ENCODE measurements at places on chromosomes 5 and 9.

- no peak for DNase-seq
Observed at GRCh38 chr9:128825923-128826700, 3.5 kb downstream of the SPOUT1 start.

DNA sequence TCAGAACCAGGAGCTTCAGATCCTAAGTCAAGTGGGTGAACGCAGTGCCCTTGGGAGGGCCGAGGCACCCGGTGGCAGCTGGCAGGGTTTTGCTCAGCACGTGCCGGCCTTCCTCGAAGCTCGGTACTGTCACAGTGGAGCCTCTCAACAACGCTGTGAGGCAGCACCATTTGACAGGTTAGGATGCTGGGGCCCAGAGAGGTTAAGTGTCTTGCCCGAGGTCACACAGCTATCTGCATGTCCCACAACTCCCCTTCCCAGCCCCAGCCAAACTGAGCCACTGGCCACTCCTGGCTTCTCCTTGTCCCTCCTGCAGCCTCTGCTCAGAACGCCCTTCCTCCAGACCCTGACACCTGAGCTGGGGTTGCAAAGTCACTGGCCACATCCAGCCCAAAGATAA, 43.7 kb upstream of the RPL26L1 start:
- DNase-seq = no peak

DNA sequence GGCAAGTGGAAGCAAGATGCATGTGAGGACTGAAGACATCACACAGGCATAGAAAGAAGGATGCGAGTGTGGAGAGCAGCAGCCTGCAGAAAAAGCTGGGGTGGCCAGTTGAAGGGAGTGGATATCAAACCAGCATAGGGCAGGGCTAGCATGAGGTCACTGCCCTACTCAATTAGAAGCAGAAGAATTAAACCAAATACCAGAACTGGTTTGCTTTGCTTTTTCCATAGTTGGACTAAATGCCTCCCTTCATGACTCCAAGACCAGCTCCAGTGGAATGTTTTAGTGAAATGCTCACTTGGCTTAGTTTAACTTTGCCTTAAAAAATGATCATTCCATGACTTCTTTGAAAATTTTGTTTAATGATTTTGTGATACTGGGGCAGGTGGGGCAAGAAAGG, 45.8 kb downstream of the TMEM167A start:
- DNase-seq = no peak

- DNase-seq = no peak
Observed at GRCh38 chr5:121175986-121176385, 675.7 kb upstream of the FTMT start.

GRCh38 chr5:96753848-96754247, 53.9 kb downstream of the ERAP1 start:
- no peak for DNase-seq

DNA sequence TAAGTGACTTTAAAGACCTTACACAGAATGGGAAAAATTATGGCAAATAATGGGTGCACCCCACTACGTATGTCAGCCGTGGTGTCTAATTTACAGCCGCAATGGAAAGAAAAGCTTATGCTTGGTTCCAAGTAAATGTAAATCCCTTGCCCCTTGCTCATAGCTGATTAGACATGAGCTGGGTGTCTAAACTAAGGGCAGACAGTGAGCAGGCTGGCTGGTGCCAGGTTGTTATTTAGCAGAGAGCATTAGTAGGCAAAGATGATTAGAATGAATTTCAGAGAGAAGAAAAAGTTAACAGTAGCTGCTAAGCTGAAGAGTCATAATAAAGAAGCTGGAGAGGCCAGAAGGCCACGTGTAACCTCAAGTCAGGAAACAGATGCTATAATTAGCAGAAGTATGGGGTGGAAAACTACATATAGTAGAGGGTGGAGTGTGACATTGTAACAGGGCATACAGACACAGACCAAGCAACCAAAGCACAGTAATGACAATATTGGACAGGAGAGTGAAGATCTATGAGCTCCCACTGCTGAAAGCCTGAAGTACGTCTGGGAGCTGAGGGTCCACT, 257.7 kb downstream of the MCTP1 start:
- DNase-seq = no peak

DNA sequence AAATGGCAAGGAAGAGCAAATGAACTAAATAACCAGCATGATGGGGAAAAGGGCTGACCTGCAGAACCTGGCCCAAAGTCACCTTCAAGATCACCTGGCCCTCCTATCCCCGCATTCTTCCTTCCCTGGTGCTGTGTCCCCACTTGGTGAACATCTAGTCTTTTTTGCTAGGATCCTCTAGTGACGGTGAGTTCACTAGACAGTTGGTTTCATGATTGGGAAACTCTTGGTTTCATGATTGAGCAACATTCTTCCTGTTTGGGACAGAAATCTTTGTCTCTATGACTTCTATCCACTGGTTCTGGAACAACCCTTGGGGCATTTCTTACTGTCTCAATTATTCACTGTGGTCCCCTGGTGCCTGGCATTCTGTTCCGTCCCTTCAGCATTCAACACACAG, 50.2 kb upstream of the DAB2IP start:
- DNase-seq = no peak

DNA sequence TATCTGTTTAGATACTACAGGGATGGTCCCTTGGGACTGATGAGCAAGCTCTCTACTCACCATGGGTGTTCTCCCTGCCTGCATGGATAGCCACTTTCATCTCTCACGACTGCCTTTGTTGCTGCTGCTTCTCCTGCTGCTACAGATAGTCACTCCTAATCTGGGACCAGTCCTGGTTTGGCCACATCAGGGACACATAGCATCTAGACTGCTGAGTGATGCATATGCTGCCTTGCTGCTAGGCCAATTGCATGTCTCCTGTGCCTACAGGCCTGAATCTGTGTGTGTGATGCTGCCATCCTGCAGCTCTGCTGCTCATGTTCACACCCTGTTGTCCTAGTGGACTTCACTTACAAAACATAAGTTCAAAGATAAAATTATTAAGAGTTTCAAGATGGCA, 297.1 kb downstream of the HCN1 start:
- DNase-seq = no peak

- DNase-seq = no peak
Observed at GRCh38 chr9:71891557-71892189, 19.3 kb downstream of the ABHD17B start.

- DNase-seq = no peak
Observed at GRCh38 chr9:129422843-129423192, 198.1 kb downstream of the C9orf50 start.

DNA sequence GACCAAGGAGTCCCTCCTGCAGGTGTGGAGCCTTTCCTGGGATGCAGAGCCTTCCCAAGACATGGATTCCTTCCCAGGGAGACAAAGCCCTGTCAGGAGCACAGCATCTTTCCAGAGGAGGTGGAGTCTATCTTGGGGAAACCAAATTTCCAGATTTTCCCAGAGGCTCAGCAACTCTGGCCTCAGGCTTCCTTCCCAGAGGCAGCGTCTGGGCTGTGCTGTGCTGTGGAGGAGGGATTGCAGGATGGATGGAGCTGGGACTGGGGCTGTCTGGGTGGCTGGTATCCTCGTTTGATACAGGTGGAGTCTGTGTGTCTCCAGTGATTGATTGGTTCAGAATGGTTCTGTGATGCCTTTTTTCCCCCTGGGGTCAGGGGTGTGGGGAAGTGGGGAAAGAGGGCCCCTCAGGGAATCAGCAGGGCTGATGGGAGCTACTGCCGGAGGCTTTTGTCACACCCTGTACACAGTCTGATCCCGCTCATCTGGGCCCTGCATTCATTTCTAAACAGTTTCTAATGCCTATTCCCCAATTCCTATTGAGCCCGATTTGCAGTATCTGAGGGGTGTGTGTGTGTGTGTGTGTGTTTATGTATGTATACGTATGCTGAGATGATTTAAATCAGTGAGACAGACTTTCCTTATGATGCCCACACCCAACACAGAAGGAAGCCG, 16.0 kb downstream of the OR13J1 start:
- DNase-seq = no peak

GRCh38 chr9:129569502-129570449, 51.1 kb downstream of the C9orf50 start:
- no peak for DNase-seq

DNA sequence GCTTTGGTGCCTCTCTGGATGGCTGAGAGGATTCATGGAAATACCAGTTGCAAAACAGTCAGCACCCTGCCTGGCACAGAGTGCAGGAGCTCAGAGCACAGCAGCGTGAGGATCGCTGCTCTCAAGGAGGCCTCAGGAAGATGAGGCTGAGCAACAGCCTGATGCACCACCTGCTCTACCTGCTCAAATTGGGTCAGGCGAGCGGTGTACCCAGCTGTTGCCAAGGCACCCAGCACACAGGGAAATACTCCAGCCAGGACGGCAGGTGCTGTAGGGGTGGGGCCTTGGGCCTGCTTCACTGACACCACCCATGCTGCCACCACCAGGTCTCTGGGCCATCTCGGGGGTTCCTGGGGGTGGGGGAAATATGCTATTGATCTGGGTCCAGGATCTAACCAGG, 4.3 kb downstream of the EEIG1 start:
- no peak for DNase-seq

DNA sequence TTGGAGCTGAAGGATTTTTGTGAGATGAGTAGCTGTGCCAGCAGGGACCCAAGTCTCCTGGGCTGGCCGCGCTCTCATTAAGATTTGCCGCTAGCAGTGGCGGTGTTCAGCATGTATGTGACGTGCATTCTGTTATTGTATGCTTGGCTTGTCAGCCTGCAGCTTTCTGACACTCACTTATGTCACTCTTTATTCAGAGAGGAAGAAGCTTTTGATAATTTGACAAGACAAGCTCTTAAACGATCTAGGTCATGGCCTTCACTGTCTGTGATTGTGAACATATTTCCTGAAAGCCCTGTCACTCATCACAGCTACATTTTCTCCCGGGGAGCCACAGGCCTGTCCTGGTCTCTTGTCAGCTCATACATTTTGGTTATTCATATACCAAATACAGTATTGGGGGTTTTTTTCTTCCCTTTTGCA, 98.2 kb upstream of the GRHPR start:
- DNase-seq = no peak

- no peak for DNase-seq
Observed at GRCh38 chr5:171739271-171739670, 46.3 kb upstream of the SMIM23 start.

- no peak for DNase-seq
Observed at GRCh38 chr5:68273717-68274409, 58.3 kb downstream of the PIK3R1 start.

GRCh38 chr9:26043431-26043830, 365.2 kb upstream of the TUSC1 start:
- no peak for DNase-seq

- DNase-seq = no peak
Observed at GRCh38 chr5:149320791-149321330, 24.4 kb upstream of the GRPEL2 start.

GRCh38 chr5:11027660-11028059, 266.6 kb upstream of the DAP start:
- no peak for DNase-seq

- DNase-seq = no peak
Observed at GRCh38 chr5:158609333-158610050, 490.2 kb downstream of the EBF1 start.
